AG09309 (cell line): ENCODE measurements at places on chromosomes 13 and 19.

GRCh38 chr19:32757189-32757588, 37.6 kb downstream of the TDRD12 start:
- no peak for DNase-seq

- no peak for DNase-seq
Measured at GRCh38 chr19:42360787-42361544, 29.1 kb downstream of the CNFN start.

DNA sequence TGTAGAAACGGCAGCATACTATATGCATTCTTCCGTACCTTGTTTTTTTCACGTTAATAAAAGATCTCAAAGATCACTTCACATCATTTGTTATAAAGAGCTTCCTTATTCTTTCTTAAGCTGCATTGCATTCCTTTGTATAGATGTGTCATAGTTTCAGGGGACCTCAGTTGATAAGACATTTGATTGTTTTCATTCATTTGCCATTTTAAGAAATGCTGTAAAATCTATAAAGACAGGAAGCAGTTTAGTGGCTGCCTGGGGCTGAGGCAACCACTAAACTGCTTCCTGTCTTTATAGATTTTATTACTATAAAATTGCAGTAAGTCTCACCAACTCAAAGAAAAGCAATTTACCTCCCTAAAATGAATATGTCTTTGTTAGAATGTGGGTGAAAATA, 59.4 kb downstream of the ZDHHC20 start:
- DNase-seq, result no peak

- DNase-seq, result no peak
Measured at GRCh38 chr19:12994701-12995595, at the start of gene NFIX. NFIX (plus strand) TSS chr19:12995475; CDS start chr19:12995838, 363 bp downstream.

GRCh38 chr13:113843864-113844556, 19.9 kb downstream of the GAS6 start:
- DNase-seq, result no peak

GRCh38 chr13:70964874-70965273, 856.6 kb upstream of the KLHL1 start:
- no peak for DNase-seq

DNA sequence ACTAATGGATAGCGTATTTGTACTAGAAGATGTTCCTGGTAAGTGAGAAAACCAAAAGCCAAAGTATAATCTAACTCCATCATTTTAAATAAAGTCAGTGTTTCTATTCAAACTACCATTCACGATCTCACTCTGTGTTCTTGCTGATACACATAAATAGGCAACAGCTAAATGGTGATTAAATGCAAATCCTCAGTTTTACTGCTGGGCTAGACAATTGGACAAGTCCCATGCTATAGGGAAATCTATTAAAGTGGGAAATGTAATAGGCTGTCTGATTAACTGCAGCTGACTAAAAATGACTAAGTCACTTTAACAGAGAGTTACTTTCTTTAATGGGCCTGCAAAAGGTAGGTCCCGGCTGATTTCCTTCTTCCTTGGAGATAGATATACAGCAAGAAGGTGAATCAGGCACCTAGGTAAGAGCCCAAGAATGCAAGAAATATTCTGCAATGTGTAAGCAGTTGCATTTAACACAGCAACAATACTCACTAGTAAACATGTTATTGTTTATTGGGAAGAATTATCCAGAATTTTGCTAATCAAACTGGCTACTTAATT, 298.4 kb downstream of the SLITRK6 start:
- DNase-seq, result no peak

DNA sequence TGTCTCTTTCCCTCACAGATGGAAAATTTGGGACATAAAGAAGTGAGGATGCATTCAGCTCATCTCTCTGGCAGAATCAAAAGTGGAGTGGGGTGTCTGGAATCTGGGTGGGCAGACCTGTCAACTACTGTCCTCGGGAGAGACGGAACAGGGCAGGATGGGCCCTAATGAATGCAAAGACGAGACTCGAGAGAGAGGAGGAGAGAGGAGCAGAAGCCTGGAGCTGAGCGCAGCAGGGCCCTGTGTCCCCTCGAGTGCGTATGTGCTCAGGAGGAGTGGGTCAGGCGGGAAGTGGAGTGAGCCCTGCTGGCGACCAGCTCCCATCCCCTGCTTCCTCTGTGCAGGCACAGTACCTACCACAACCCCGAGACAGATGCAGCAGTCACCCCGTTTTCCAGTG, 78.9 kb downstream of the TEX29 start:
- DNase-seq, result no peak
